ENCODE measurements at places on chromosomes 4 and X.

DNA sequence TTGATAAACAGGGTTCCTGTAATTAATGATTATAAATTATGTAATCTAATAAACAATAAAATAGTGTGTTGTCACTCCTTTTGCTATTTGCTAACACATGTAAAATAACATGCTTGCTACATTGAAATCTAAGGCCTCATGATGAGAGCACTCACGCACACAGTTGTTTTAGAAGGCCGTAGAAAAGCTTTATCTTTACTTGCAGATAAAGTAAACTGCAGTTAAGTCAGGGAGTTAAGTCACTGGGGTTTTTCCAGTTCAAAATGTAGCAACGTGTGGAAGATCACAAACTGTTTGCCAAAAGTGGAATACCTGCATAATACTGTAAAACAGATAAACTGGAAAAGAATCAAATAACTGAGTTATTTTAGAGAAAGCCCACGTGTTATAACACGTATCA, 187.3 kb upstream of the PACRGL start:
- no peak for DNase-seq

GRCh38 chr4:102440498-102440897, 60.7 kb upstream of the NFKB1 start:
- no peak for DNase-seq

GRCh38 chr4:38067499-38067898, 107.3 kb downstream of the PTTG2 start:
- DNase-seq, result no peak

DNA sequence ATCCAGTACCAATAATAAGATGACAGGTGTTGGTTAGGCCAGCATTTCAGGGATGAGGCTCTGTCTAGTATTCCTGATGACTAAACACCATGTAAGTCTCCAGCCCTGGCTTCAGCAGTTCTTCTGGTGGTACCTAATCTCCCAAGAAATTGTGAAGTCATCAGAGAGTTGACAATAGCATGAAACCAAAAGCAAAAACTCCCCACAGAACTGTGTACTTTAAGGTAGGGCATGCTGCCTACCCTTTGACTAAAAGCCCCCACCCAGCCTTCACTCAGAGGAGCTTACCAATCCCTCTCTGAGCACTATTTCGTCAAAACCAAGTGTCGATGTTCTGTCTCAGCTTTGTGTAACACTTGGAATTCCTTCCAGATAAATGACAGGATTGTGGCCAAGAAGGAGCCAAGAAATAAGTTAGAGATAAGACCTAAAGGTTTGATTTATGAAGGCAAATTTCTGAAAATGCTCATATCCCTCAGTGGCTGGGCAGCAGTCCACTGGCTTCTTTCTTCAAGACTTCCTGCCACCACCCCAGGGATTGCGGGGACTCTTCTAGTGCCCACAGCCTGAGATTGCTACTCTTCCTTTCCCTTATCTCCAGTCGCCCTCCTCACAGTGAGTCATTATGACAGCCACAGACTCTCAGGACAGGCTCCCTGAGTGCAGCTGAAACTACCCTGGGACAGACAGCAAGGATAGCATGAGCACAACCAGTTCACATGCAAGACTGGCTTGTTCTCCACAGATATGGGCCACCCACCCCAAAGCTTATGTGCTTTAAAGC, 67.3 kb upstream of the LHFPL1 start:
- no peak for DNase-seq

GRCh38 chrX:7389576-7389975, 241.6 kb upstream of the PUDP start:
- DNase-seq, result no peak

DNA sequence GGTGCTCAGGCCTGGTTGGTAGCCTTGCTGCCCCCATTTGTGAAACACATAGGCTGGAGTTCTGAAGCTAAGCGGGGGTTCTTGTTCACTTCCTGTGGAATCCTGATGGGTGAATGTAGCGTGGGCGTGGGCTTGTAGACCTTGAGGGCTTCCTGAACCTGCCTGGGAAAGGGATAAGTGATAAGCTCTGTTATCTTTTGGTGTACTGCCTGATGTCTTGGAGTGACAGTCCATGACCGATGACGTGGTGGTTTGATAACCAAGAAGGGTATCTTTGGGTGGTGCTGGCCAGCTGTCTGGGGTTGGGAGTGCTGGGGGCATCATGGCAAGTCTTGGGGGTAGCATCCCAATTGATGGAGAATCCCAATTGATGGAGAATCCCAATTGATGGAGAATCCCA, 17.5 kb upstream of the WDR1 start:
- DNase-seq, result no peak

DNA sequence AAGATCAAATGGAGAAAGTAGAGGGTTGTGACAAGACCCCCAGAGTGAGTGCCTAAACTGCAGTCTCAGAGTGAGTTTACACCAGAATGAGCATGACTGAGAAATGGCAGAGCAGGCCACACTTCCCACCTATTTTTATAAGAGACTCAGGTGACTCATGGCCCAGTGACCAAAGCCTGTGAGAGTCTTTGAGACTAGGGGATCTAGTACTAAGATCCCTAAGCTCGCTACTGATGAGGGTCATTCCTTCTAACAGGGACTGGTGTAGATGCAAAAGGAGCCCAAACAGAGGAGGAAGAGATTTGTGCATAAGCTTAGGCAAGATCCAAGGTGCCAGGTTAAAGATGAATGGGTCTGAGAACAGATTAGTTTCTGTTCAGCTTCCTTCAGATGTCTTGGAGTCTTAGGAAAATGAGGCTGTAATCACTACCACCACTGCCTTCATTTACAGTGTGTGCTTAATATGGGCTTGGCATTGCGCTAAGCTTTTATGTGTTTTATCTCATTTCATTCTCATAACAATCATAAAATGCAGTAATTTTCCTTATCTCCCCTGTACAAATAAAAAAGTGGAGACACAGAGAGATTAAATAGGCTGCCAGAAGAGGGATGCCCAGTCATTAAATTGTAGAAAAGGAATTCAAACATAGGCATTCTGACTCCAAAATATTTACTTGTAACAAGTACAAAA, 62.8 kb downstream of the RWDD4 start:
- DNase-seq, result no peak

DNA sequence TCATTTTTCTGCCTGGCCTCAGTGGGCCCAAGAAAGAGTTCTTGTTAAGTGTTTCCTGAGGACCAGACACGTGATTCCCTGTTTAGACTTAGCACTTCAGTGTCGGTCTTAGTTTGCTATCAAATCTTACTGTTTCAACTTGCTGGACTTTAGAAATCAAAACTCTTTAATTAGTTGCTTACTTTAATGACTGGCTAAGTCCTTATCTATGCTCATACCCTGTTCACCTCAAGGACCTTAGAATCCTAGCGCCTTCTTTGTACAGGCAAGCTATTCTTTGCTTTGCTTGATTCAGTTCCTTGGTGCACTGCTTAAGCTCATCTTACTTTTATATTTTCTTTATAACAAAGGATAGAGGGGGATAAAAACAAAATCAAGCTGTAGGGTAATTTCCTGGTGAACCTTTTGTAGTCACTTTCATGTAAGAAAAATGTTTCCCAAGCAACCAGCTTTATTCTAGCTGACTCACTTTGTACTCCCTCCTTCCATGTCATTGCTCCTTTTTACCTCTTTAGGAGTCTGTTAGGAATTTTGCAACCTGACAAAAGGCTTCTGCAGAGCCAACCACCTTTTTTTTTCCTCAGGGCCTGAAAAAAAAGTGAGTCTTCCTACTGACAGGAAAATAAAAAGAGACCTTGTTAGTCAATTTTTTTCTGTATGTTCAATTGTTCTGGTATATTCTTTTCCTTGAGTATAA, 14.7 kb downstream of the WDR44 start:
- DNase-seq, result no peak

DNA sequence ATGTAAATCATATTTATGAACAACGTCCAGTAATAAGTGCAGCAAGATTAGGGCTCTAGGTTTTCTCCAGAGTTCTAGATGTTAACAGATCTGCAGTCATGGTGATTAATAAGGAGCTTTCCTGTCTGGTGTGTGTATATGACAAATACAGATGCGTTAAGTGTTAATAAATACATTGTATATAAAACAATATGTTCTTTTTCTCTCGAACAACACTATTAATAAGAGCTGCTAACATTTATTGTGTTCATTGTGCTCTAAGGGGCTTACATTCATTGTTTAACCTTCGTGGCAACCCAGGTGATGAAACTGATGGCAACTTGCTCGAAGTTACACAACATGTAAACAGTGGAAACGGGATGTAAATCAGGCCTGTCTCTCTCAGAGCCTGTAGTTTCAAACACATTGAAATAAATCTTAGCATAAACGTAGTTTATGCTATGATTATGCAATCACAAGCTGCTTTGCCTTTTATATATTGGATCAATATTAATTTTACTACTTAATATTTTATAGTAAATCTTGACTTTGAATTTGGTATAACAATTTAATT, 547 bp upstream of the CLGN start:
- no peak for DNase-seq

GRCh38 chr4:5209862-5210261, 158.6 kb downstream of the STK32B start:
- no peak for DNase-seq

DNA sequence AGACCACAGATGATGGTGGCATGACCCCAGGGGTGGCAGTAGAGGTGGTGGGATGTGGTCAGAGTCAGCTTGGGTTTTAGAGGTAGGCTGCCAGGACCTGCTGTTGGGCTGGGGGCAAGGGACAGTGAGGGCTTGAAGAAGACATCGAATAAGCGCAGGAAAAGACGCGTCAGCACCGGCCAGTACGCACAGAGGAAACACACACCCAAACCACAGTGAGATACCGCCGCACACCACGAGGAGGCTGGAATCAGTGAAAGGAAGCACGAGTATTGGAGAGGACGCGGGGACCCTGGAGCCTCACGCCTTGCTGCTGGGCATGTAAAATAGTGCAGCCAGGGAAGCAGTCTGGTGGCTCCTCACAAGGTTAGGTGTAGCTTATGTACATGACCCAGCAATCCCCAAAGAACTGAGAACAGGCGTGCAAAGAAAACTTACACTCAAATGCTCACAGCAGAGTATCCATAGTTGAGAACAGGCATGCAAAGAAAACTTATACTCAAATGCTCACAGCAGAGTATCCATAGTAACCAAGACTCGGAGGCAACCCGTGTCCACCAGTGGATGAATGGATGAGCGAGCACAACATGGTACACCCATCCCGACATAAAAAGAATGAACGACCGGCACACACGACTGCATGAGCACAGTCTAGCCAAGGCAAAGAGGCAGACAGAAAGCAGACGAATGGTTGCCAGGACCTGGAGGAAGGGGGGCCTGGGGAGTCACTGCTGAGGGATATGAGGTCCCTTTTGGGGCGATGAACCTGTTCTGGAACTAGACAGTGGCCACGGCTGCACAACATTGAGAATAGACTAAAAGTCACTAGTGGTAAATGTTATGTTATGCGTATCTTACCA, 13.3 kb downstream of the PDZD4 start:
- no peak for DNase-seq

- no peak for DNase-seq
These were observed 37.1 kb downstream of the VEGFC start for GRCh38 chr4:176755613-176756012.

DNA sequence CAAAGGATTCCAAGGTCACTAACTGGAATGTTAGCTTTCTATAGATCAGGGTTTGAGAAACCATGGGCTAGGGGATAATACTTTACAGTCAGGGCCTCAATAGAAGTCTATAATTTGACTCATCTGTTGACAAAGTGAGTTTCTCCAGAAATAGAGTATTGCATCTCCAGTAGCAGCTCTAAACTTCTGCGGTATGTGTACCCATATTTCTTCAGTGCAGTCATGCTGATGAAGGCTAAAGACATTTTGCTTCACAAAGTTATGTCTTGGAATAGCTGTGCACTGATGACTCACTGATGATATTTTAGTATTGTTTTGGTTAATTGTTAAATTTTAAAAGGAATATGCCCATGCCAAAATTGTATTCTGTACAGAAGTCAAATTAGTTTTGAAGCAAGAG, 464.9 kb upstream of the AMOT start:
- DNase-seq, result no peak

DNA sequence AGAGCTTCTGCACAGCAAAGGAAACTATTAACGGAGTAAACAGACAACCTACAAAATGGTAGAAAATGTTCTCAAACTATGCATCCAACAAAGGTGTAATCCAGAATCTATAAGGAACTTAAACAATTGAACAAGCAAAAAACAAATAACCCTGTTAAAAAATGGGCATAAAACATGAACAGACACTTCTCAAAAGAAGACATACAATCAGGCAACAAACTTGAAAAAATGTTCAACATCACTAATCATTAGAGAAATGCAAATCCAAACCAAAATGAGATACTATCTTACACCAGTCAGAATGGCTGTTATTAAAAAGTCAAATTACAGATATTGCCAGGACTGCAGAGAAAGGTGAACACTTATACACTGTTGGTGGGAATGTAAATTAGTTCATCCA, 309.6 kb upstream of the KLF3 start:
- DNase-seq, result no peak

DNA sequence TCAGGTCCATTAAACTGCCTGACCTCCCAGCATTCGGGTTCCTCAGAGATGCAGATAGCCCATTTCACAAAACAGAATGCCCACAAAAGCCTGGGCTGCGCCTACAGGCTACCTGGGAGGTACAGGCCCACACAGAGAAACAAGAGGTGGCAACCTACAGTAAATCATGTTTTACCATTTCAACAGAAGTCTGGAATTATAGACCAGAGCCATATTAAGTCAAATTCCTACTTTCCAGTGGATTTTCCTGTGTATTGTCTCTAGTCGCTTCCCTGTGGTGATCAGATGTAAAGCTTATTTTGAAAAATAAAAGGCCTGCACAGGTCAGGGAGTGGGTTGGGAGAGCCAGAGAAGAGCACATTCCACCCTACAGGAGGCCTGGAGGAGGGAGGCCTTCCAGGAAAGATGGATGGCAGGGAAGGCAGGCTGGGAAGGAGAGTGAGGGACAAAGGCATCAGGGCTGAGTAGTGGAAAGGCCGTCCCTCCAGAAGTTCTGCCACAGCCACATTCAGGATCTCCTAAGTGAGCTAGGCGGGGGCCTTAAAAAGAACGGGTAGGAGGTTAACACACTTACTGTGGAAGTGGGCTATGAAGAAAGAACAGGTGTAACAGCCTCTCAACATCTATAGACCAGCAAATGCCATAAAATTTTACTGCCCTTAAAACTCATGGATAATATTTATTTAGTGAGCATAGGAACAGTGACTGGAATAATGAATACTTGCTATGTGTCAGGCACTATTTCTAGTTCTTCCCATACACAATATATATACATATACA, 19.0 kb upstream of the USO1 start:
- no peak for DNase-seq

- no peak for DNase-seq
These were observed 29.4 kb downstream of the XG start for GRCh38 chrX:2781226-2781571.

GRCh38 chrX:37867536-37868153, 20.3 kb upstream of the DYNLT3 start:
- no peak for DNase-seq

- DNase-seq, result no peak
These were observed 38.0 kb downstream of the PCGF3 start for GRCh38 chr4:743463-744211.

DNA sequence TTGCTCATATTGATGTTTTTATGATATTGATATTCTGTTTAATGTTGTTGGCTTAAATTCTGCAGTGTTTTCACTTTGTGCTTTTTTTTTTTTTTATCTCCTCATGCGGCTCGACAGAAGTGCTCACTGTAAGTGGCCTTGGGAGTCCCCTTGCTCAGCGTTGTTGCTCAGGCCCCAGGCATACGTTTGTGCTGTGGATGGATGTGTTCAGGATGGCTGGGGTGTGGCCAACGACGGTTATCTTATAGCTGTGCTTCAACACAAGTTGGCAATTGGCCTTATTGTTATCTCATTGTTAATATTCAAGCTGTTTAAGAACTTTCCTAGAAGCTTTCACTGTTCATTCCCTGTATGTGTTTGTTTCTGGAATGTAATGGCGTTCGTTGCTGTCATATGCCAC, 36.4 kb upstream of the CLCN4 start:
- DNase-seq, result no peak
